ENCODE measurements at places on chromosomes 7 and 10. TPM values are rescaled to one million over a fixed set of nuclear protein-coding genes. Genes with fewer than 3 reads are reported as not detected.

Gene WNT2
- 0.24 TPM for total RNA-seq

Gene FAM25A
- 0.47 TPM for total RNA-seq

Gene ZYX
- total RNA-seq = 16.8 TPM

Gene BMPR1A
- 10.4 TPM for total RNA-seq

Gene STOX1
- total RNA-seq = 10.3 TPM

DNA sequence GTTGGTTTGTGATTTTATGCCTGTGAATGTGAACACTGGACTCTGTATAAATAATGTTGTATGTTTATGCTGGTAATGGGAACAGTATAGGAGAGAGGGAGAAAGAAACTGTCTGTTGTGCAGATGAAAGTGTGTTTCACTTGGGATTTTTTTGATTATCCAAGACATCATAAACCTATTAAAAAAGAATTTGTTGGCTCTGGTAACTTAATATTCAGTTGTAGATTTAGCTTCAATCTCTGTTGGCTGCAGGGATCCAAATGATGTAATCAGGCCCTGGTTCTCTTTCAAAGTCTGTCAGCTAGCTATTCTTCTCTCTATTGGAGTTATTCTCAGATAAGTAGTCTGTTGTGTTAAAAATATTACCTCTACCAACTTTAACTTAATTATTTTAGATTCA, 168.8 kb upstream of the RHOBTB1 start:
- H3K27me3 ChIP-seq = no peaks in the 10 kb centered on the region
- no peaks in the 10 kb centered on the region for H3K4me1 ChIP-seq
- H3K36me3 ChIP-seq = no peaks in the 10 kb centered on the region

DNA sequence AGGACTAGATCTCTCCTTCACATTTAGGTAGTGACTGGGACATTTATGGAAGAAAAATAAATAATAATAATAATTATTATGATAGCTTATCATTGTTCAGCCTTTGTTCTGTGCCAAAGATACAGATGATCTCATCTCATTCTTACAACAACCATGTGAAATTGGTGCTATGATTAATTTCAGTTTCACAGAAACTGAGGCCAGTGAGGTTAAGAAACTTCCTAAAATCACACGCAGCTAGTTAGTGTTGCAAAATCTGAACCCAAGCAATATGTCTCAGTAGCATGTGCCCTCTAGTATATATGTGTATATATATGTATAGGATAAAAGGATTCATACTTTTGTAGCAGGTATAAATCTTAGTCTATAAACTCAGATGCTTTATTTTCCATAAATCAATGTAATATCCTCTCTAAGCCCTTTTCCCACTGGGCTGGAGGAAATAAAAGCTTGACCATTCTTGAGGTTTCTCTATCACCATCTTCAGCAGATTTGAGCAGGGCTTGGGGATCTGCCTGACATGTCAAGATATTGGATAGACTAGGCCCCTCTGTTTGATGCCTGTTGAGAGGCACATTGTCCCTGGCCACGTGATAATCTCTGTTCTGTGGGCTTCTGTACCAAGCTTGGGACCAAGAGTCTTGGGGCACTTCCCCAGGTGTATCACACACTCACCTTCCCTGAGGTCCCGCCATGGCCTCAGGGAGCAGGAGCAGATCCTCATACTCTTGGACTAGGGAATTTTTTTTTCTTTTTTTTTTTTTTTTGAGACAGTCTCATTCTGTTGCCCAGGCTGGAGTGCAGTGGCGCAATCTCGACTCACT, 172.6 kb upstream of the NRP1 start:
- H3K4me1 ChIP-seq = no peaks in the 10 kb centered on the region
- H3K4me3 ChIP-seq = no peak overlapping the region
- H3K27me3 ChIP-seq = no peaks in the 10 kb centered on the region
- no peaks in the 10 kb centered on the region for H3K36me3 ChIP-seq
- H3K27ac ChIP-seq = no peak overlapping the region
- no peak for DNase-seq

GRCh38 chr7:6477318-6477660, 29.5 kb upstream of the DAGLB start:
- H3K27me3 ChIP-seq = no peaks in the 10 kb centered on the region
- no peak for DNase-seq
- H3K4me1 ChIP-seq = no peaks in the 10 kb centered on the region
- H3K4me3 ChIP-seq = no peak overlapping the region
- H3K27ac ChIP-seq = no peak overlapping the region

Data from thymus (tissue), 14 donors.